ENCODE measurements at places on chromosomes 5 and 9.
A peak's percentile ranks its signal among the peaks of the same experiment; 100 is the strongest.

- DNase-seq = no peak
Measured at GRCh38 chr5:137668637-137669036, 67.3 kb downstream of the KLHL3 start.

DNA sequence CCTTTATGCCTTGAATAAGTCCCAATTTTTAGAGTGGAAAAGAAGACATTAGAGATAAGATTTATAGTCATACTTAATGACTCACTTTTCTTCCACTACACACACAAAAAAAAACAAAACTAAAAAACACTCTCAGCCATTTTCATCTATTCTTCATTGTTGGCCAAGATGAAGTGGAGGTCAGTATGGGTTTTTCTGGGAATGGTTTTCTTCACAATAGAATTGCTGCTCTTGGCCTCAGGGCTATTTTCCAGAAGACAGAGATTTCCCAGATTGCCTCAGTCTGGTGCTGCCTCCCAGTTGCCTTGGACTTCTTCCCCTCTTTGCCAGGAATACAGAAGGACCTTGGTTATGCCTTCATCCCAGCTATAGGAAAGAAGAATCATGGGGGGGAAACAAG is 463.7 kb downstream of the TMEM232 start:
- no peak for DNase-seq

DNA sequence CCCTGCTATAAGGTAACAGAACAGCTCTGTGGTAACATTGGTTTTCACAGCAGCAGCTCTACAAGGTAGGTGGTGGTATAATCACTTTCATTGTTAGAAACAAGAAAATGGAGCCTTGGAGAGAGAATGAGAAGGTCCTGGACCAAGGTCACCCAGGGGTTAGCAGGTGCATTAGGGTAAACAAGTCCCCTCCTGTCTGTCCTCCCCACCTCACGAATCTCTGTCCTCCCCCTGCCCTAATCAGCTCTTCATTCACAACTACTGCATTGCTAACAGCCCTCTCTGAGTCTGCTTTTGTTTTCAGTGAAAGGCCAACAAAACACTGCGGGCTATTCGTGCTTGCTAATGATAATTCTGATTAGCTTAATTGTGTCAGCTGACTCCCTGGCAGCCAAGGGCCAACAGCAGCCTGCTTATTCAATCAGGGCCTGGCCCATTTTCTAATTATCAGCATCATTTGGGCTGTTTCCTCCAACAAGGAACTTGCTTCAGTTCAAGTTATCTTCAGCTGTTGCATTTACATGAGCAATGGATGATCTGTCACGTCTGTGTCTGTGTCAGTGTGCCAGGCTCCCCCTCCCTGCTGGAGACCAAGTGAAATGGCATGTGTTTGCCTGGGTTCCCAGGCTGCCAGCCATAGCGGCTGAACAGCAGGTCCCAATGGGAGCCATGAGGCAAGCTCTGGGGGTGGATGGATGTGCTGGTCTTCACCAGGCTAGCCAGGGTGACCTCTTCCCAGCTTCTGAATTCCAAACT is 56.7 kb upstream of the EQTN start:
- DNase-seq = peak; percentile 16

DNA sequence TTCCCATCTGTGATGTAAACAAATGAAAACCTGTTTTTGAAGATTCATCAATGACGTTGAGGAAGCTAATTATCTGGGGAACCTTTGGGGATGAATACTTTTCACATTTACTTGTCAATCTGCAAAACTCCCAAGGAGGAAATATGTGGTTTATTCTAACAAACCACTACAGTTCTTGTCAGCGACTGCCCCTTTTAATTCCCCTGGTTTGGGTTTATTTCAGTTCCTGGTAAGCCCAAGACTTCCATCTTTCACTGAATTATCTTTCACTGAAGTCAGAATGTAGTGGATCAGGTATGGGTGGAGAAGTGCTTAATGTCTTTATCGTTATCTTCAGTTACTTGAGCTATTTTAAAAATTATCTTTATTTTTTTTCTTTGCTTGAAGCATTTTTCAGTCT is 40.2 kb downstream of the TLR4 start:
- DNase-seq = no peak

- no peak for DNase-seq
Measured at GRCh38 chr5:90381213-90381929, 28.2 kb downstream of the CETN3 start.

DNA sequence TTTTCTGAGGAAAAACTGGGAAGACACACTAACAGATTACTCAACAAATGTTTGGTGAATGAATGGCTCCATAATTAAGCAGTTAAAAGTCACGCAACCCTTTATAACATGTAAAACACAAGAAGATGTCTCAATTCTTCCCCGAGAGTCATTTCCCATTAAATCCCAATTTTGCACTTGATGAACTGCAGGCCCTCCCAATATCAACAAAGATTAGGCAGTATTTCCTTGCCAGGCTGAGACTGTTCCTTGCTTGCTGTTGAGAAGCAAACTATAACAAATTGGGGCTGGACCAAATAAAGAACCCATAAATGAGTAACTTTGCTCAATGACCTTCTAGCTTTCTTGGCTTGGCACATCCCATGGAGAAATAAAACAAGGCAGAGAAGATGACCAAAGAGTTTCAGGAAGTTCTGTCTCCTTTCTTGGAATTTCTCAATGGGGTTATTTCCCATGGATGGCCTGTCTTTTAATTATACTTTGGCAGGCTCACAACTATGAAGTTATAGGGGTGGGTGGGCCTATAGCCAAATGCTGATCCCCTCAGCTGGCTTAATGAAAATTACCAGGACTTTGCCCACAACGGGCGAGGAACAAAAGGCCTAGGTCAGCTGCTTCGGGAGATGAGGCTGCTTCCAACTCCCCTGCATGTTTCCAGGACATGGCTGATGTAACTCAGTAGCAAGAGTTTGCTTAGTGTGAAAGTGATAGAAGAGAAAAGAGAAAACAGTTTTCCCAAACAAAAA is 243.1 kb upstream of the RFX3 start:
- DNase-seq = no peak

GRCh38 chr9:84371737-84372136 is 31.2 kb upstream of the SLC28A3 start:
- DNase-seq = no peak

DNA sequence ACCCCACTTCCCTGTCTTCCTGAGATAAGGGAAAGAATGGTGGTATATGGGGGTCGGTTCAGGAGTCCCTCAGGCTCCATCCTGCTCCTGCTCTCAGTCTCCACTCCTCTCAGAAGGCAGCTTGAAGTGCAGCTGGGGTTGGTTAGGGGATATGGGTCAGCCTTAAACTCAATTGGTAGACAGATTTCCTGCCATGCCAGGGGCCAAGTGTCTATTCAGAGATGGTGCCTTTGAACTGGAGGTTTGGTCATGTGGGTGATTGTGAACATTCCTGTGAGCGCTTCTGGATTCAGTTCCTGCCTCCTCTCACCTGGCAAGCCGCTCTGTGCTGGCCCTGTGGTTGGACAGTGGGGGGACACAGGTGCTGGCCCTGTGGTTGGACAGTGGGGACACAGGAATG is 35.1 kb downstream of the CACNA1B start:
- DNase-seq = no peak

DNA sequence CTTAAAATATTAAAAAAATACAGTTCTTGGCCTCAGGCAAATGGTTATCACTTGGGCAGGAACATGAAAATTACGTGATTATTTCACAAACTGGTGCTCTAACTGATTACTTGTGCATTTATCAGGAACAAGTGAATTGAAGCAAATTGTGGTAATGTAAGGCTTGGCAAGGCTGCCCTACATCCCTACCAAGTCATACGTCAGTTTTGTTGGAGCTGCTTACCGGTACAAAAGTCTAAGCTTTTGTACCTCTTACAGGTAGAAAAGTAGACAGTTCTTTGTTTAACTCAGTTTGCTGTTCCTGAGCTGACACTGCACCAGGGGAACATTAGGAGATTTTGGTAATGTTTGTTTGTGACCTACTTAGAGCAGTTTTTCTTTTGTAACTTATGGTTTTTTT is 2.2 kb downstream of the G3BP1 start:
- no peak for DNase-seq
